GM12891 (cell line): ENCODE measurements at places on chromosomes 3 and 15.

- DNase-seq = no peak
These were observed 58.8 kb downstream of the TRAK1 start for GRCh38 chr3:42149975-42150374.

DNA sequence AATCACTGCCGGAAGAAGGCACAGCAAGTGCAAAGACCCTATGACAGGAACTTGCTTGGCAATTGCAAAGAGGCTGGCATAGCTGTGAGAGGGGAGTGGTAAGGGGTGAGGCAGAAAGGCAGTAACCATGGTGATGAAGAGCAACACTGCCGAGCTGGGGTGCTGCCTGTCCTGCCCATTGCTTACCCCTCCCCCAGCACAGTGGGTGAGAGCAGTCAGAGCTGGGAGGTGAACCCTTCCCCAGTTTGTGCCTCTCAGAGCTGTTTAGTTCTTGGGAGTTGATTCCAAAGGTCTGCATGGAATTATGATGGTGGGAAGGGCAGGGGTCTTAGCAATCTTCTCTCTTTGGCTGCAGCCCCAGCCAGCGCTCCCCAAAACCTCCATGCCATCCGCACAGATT, 8.8 kb downstream of the TYRO3 start:
- no peak for DNase-seq

DNA sequence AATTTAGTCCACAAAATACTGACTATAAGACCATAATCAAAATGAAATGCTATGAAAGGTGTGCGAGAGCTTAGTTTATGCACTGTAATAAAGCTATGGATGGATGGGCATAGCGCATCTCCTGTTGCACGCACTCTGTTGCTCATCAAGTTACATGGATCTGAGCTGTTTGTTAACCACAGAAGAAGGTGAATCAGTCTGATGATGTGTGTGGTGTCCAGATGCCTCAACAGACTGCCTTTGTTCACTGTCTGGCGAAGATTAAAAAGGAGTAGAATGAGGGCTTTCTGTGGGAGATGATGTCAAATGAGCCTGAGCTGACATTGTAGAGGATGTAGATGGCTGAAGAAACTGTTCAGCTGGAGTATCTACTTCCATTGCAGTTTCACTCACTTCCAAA, 36.1 kb downstream of the NSMCE3 start:
- no peak for DNase-seq

- no peak for DNase-seq
These were observed 75.8 kb downstream of the AAGAB start for GRCh38 chr15:67178569-67179210.

DNA sequence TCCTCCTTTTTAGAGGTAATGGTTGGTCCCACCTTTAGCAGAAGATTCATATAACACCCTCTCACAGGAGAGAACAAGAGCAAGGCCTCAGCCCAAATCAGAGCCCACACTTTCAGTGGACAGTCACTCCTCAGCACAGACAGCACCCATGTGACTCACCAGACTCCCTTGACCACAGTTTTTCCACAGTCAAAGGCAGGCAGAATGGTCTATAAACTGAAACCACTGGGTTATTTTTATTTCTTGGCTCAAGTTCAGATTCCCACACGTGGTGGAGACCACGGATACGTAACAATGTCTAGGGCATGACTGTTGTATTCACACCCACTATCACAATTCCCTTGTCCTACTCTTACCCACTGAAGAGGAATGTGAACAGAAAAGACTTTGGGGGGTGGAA, 237.8 kb upstream of the UBE2E1 start:
- DNase-seq = no peak

GRCh38 chr15:81962482-81962881, 83.3 kb downstream of the MEX3B start:
- no peak for DNase-seq

DNA sequence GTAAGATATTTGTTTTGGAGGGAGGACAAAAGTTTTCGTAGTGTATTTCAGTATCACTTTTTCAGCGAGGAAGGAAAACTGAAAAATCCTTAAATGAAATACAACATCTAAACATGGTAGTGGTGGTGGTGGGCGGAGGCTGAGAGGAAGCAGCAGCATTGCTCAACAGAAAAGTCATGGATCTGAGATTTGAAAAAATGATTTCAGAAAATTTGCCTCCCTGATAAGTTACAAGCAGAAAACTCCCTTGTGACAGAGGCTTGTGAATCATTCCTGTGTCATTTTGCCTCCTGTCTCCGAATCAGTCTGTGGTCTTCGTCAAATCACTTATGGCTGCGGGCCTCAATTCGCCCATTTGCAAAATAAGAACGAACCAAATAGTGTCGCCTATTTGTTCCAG, 965 bp upstream of the CRBN start:
- DNase-seq = no peak

DNA sequence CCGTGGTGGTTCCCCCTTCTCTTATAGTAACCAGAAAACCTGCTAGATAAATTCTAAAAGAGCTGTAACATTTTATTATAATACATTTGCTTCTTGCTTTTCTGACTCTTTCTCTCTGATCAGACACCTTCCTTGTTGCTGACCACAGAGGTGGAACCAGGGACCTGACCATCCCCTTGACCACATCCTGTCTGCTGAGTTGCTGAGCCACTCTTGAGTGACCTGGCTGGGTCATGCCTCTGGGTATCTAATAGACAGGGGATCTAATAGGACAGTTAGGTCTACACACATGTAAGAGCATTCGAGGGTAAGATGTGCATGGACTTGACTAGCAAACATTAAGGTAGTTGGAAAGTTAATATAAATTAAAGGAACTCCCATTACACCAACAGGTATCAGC, 22.8 kb upstream of the TRIM59 start:
- no peak for DNase-seq

GRCh38 chr3:35043040-35043439, 596.3 kb upstream of the ARPP21 start:
- no peak for DNase-seq
